ENCODE measurements at places on chromosomes 5 and 9. TPM values are rescaled to one million over a fixed set of nuclear protein-coding genes. Genes with fewer than 3 reads are reported as not detected.

DNA sequence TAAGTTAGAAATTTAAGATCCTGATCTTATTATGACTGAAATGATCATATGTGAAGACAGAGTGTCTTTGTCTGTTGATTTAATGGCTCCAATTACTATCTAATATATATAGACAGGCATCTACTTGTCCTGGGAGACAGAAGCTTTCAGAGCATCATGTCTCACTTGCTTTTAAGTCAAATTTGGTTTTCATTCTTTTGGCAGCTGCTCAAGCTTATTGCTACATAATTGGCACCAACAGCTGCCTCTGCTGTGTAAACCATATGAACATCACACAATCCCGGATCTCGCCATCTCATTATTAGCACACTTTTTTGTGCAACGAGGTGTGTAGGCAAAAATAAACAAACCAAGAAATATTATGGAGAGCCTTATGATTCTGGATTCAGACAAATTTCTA, 1717.9 kb downstream of the EFNA5 start:
- DNase-seq: no peak

GRCh38 chr5:127290019-127290945, at the start of gene MEGF10:
MEGF10 (plus strand) TSS chr5:127290796; CDS start chr5:127331309, 40,513 bp downstream.
- no peak for DNase-seq

GRCh38 chr5:166719991-166720390, 1571.5 kb upstream of the WWC1 start:
- no peak for DNase-seq

- DNase-seq: no peak
These were observed 203.2 kb downstream of the RAB3C start for GRCh38 chr5:58786035-58786434.

GRCh38 chr5:122933956-122934355, 88.5 kb downstream of the SNX24 start:
- DNase-seq: no peak

DNA sequence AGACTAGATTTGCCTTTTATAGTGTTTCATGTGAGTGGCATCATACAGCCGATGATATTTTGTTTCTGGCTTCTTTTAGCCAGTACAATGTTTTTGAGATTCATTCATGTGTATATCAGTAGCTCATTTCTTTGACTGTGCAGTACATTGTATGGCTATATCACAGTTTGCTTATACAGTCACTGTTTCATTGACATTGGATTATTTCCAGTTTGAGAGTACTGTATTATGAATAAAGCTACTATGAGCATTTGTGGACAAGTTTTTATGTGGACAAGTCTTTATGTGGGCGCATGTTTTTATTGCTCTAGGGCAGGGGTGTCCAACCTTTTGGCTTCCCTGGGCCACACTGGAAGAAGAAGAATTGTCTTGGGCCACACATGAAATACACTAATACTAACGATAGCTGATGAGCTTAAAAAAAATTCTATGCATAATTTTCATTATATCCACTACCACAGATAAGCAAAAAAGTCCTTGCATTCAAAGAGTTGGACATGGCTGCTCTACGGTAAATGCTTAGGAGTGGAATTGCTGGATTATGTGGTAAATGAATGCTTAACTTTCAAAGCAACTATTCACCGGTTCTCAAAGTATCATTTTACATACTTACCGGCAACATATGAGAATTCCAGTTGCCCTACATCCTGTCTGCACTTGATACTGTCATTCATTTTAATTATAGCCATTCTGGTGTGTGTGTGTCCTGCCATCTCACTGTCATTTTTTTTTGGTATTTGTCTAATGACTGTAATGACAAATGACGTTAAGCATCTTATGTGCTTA, 177.8 kb downstream of the RGS3 start:
- no peak for DNase-seq

- DNase-seq: peak; percentile 42
These were observed 23.3 kb upstream of the COL5A1 start for GRCh38 chr9:134618163-134618832.

TBC1D13 gene
- total RNA-seq: 14.1 TPM

DNA sequence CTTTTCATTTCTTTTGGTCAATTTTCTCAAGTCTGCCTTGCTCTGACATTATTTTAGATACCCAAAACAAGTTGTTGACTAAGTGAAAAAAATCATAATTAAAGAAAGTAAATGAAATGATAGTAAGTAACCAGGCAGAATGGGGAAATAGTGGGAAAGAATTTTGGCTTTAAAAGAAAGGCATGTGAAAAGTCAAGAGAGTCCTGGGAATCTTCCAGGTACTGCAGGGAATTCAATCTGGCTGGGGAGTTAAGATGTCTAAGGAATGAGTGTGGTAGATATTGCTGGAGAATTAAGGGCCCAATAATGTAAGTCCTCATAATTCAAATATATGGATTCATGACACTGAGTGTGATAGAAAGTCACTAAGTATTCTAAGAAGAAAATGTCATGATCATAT, 123.1 kb upstream of the PAPPA start:
- DNase-seq: no peak

CFAP157 gene
- total RNA-seq: not detected

DNA sequence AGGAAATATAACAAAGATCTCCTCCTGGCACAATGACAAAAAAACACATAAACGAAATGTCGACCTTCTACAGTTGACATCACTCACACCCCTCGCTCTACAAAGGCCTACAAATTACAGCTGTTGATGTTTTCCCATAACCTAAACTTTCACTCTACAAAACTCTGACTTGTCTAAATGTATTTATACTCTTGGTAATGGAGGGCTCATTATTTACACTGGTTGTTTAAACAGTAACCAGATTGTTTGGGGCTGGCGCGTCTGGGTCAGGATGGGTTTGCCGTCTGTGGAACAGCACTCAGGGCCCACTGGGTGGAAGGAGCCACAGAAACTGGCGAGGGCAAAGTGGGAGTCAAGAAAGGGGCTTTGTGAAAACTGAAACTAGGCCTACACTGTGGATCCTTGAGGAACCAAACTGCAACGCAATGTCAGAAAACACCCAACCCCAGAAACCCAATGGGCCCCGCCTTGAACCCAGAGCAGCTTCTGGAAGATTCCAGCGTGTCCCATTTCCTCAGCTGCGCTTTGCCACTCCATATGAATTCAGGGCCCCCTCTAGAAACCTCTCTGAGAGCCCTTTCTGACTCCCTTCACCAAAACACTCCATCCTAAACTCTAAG, 136.7 kb downstream of the ROR2 start:
- DNase-seq: no peak

- no peak for DNase-seq
These were observed 19.0 kb upstream of the FER start for GRCh38 chr5:108728566-108729241.

SUSD3 gene
- 49.7 TPM for total RNA-seq

TARS1 gene
- total RNA-seq: 51.9 TPM

DNA sequence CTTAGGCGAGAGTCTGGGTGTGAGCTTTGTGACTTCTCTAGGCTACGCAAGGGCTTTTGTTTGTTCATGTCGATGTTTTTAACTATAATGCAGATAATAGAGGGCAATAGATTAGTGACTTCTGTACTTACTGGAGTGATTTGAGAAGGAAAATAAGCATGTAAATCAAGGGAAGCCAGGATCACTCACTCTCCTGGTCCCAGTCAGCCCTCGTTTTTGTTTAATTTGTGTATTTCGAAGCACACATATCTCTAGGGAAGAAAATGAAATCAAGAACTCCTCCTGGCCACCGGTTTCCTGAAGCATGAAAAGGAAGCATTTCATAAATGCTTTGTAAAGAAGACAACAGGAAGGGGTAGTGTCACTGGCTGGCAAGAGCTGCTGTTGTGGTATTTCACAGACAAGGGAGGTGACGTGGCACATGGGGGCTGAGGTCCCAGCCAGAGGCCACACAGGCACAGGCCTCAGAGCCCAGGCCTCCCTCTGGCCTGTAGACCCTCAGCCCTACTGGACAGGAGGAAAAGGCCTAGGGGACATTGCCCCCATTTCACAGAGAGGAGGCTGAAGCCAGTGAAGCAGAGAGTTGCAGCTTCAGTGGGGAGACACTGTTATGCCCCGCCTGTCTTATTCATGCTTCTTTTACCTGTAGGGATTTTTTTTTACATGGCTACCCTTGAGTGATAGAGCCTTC, 34.1 kb downstream of the IRF1 start:
- DNase-seq: no peak

FAM240B gene
- total RNA-seq: not detected

DNA sequence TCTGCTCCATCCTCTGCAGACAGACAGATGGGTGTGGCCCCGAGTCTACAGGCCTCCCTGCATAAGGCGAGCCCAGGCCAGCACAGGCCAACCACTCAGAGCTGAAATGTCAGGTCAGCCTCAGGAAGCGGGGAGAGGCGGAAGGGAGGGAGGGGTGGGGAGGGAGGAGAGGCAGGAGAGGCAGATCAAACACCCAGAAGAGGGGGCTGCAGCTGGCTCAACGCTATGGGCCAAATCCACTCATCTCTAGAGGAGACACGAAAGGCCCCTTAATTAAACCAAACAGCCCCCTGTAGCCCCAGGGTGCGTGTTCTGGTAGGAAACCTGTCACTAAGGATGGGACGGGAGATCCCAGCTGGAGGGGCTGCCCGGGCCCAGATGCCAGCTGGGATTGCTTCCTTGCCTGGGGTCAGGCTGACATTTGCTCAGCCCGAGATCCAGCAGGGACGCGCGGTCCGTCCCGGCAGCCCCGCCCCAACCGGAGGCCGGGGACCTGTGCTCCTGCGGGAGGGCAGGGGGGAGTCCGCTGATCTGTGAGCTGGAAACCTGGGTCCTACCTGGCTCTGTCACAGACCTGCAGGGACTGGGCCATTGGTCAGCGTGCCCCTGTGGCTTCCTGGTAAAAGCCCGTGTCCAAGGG, 97.2 kb upstream of the SARDH start:
- no peak for DNase-seq

- peak; percentile 33 for DNase-seq
These were observed 57.2 kb upstream of the RNF130 start for GRCh38 chr5:180128671-180129261.

PDE6A gene
- not detected for total RNA-seq

REEP2 gene
- not detected for total RNA-seq

SH3PXD2B gene
- total RNA-seq: 3.8 TPM

GRCh38 chr5:178580271-178580955, 9.8 kb downstream of the COL23A1 start:
- DNase-seq: no peak

GRCh38 chr5:81305785-81306184, 4.4 kb downstream of the ZCCHC9 start:
- no peak for DNase-seq

PCDHGB5 gene
- 4.2 TPM for total RNA-seq

DNA sequence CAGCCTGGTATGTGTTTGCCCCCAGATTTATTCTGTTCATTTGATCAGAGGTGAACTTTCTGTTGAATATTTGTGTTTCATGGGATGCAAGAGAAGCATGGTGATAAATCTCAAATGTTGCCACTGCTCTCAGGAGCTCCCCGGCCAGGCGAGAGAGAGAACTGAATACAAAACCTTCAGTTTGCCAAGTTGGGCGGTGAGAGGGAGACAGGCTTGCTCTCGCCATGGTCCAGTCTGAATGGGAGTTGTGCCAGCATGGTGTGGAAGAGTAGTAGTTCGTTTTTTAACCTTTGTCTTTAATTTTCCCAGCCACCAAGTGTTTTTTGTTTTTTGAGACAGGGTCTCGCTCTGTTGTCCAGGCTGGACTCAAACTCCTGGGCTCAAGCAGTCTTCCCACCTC, 2.7 kb downstream of the NTMT1 start:
- DNase-seq: no peak

DNA sequence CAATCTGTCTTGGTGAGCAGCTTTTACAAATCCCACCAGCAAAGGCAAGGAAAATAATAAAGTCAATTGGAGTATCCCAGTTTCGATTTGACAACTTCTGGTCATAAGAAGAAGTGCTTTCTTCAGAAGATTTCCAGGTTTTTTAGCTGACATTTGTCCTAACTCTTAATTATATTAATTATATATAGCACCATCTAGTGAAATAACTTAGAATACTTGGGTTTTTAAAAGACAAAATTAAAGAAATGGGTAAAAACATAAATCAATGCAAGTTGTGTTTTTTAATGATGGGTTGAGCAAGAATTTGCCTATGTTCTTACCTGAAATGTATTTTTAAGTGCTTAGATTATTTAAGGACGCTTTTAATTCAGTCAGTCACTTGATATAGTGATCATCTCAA, 421.8 kb downstream of the ACTL7B start:
- DNase-seq: no peak

SH2D3C gene
- 3.4 TPM for total RNA-seq

DNA sequence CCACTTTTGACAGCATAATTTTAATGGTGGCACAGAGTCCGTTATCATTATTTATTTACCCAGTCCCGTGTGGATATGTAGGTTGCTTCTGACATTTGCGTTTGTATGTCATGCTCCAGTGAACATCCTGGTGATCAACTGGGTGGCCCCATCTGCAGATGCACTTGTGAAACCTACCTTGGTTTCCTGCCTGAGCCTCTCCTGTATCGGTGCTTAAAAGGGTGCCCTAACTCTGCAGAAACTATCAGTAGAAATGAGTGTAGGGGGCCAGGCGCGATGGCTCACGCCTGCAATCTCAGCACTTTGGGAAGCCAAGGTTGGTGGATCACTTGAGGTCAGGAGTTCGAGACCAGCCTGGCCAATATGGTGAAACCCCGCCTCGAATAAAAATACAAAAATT, 92.1 kb upstream of the IER5L start:
- no peak for DNase-seq

- DNase-seq: no peak
These were observed 163.8 kb downstream of the TMEM38B start for GRCh38 chr9:105858006-105858690.

DNA sequence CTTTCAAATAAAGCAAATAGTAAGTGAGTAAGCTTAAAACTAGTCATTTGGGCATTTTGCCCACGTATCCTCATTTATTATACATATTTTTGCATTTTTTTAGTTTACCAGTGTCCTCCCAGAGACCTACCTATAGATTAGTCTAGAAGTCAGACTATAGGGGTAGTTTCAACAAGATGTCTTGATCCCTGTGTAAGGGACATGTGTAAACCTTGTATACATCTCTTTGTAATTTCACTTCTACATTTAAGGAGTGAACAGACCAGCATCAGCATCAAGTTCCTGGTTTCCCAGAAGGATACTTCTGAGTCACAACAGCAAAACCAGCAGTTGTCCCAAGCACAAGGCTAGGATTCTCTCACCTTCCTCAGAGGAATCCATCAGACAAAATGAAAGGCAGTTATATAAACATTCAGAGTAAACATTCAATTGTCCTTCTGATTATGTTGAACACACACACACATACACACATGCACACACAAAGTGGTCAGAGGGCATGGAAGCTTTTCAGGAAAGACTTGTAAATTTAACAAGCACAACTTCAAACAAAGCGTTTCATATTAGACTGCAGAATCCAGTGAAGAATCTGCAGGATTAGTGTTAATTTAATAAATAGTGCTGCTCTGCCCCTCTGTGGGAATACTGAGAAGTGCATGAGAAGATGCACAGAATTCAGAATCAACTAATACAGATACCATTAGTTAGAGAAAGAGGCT, 55.4 kb downstream of the HINT1 start:
- no peak for DNase-seq

DNA sequence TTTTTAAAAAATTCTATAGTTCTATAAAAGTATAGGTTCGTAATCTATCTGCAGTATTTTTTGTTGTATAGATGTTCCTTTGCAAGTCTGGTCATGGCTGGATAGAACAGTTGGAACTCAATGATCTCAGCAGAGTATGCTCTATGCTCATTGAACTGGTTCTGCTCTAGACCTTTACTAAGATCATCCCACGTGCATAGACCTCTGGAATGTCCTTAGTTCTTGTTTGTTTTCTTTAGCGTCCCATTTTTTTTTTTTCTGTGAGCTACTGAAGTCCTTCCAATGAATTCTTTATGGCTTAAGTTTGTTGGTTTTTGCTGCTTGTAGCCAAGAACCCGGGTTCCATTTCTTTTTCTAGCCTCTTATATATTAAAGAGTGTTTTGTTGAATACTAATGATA, 3.5 kb downstream of the TMEM38B start:
- DNase-seq: no peak
